ENCODE measurements at places on chromosomes 5 and 9.
A peak's percentile ranks its signal among the peaks of the same experiment; 100 is the strongest.

- DNase-seq, result no peak
Observed at GRCh38 chr9:10112070-10112469, 500.7 kb downstream of the PTPRD start.

DNA sequence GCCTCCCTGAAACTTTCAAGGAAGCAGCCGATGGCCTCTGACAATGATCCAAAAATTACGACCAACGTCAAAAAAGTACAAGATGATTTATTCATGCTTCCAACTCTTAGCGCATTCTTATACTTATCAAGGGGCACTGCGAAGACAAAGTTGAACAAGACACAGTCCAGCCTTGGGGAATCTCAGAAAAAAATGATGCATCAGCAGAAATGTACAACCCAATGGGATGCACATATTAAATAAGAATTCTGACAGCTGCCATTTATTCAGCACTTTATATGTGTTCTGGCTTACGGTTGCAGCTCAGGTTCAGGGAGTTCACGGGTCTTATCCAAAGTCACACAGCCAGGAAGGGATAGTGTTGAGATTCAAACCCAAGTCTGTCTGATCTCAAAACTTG, 96.0 kb upstream of the CPLX2 start:
- no peak for DNase-seq

DNA sequence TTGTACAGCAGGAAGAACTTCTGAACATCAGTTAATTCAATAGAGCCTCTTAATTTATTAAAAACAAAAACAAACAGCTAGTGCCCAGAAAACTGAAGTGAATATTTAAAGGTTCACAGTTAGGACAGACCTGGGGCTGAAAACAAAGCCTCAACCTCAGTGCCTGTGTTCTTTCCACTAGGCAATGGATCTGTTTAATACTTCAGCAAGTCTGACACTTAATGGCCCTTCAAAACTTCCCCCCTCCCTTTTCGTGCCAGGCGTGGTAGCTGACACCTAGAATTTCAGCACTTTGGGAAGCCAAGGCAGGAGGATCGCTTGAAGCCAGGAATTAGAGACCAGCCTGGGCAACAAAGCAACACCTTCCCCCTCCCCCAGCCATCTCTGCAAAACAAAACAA, 54.5 kb upstream of the IFNK start:
- no peak for DNase-seq

DNA sequence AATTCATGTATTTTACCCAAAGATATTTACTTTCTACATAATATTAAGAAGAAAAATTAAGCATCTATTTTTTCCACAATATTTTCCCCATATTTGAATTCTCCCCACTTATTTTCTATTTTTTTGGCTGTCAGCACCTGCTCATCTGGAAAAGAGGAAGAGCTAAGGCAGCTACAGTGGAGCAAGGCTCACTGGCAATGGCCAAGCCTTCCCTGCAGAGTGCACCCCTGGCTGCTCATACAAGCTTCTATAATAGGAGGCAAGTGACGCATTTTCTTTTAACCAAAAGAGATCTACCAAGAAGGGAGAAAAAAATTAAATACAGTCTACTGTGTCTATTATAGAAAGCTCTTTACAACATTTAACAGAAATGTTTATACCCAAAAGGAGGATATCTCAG, 72.5 kb downstream of the AUH start:
- peak; percentile 15 for DNase-seq

Measured in OCI-LY7 (cell line).